ENCODE measurements at places on chromosomes 7 and 10.

GRCh38 chr7:128176696-128177095 is 64.4 kb upstream of the LEP start:
- no peak for DNase-seq

GRCh38 chr10:102117391-102118159 is 2.6 kb downstream of the LDB1 start:
- peak; percentile 47 for DNase-seq

- DNase-seq: no peak
Measured at GRCh38 chr7:50264908-50265307, 39.6 kb upstream of the IKZF1 start.

- DNase-seq: no peak
Measured at GRCh38 chr7:158771213-158771834, 58.0 kb downstream of the ESYT2 start.

DNA sequence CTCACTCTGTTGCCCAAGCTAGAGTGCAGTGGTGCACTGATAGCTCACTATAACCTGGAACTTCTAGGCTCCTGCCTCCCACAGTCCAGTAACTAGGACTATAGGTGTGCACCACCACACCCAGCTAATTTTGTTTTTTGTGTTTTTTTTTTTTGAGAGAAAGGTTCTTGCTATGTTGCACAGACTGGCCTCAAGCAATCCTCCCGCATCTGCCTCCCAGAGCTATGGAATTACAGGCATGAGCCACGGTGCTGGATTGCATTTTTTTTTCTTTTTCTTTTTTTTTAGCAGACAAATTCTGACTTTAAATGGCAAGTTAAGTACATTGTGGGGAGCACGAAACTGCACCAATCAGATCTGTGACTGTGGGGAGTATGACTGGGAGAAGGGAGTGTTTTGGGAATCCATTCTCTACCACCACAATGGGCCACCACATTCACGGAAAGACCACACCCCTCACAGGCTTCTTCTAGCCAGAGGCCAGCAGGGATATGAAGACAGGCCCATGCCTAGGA is 58.1 kb upstream of the MSMB start:
- DNase-seq: no peak

- DNase-seq: no peak
Measured at GRCh38 chr7:127741764-127742375, 89.9 kb downstream of the SND1 start.

DNA sequence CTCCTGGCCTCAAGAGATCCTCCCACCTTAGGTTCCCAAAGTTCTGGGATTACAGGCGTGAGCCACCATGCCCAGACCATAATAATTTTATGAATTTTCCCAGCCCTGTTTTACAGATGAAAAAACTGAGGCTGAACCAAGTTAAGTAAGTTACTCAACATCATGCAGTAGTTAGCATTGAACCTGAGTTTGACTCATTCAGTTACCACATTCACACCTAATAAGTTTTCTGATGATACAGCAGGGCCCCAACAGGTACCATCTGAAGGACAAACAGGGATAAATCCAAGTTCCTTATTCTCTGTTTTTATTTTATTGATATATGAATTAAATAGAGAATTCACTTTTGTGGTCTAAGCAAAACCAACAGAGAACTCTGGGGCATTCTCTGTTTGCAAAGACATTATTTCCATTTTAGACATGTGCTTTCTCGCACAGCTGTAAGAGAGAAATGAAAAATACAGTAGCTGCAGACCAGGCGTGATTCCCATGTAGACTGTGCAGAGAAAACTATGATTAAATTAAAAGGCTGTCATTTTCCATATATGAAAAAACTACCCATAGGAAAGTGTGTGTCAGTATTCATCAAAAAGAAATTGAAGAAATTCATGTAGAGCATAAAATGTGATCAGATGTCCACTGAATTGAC is 26.6 kb downstream of the APBB1IP start:
- no peak for DNase-seq

- DNase-seq: no peak
Measured at GRCh38 chr7:117193564-117193963, 129.3 kb downstream of the WNT2 start.

DNA sequence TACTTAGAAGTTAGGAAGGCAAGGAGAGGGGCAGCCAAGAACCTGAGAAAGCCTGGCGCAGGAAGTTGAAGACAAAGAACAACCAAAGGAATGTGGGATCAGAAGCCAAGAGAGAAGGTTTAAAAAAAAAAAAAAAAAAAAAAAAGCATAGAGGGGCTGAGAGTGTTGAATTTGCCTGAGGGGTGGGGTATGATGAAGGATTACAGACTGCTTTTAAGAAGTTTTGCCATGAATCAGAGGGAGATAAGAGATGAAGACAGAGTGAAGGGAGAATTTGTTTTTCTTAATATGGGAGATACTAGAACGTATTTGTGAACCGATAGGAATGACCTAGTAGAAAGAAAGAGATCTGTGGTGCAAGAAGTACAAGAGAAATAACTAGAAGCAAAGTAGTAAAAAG is 6.7 kb downstream of the SLC26A4 start:
- no peak for DNase-seq

DNA sequence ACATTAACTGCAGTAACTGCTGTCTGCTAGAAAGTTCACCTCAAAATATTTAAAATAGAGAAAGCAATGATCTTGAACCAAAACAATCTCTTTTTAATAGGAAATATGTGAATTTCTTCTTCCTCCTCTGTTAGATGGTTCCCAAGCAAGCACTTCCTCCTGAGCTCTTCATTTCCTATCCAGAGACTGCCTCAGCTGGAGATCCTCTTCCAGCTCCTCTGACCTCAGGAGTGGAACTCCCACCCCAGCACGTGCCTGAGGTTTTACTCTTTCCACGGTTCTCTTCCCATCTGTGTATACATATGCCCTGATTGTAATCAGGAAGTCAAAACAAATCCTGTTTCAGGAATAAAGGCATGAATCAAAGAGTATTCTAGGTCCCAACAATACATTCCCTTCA is 5.6 kb downstream of the DENND11 start:
- no peak for DNase-seq

DNA sequence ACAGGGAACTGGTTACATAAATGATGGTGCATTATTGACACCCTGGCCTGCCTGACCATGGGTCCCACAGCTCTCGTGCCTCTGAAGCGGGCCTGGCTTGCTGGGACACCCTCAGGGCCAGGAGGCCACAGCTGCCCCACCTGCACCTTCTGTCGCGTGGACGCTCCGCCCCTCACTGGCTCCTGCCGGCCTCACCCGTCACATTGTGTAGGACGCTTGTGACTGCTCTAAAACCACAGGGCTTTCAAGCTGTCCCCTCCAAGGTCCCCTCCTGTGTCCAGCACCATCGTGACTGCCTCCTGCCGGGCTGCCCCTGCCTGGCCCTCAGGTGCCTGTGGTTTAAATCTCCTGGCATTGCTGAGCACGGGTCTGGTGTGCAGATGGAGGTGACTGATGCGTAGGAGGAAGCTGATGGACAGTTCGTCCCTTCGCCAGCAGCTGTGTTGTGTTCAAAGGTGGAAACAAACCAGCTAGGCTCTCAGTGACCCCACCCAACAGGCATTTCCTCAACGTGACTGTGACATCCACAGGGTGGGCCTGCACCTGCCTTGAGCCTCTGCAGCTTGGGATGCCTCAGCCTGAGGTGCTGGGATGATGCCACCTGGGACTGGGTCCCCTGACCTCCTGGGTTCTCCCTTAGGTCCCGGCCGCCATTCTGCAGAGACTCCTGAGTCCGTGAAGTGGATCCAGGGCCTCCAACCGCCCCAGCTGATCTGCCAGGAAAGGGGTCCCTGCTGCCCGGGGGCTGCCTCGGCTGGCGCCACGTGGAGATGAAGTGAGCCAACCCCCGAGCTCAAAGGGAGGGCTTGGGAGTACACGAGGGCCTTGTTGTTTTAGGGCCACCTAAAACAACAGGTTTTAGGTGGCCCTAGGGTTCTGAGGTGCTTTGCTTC is 148.5 kb downstream of the WDR37 start:
- DNase-seq: no peak

DNA sequence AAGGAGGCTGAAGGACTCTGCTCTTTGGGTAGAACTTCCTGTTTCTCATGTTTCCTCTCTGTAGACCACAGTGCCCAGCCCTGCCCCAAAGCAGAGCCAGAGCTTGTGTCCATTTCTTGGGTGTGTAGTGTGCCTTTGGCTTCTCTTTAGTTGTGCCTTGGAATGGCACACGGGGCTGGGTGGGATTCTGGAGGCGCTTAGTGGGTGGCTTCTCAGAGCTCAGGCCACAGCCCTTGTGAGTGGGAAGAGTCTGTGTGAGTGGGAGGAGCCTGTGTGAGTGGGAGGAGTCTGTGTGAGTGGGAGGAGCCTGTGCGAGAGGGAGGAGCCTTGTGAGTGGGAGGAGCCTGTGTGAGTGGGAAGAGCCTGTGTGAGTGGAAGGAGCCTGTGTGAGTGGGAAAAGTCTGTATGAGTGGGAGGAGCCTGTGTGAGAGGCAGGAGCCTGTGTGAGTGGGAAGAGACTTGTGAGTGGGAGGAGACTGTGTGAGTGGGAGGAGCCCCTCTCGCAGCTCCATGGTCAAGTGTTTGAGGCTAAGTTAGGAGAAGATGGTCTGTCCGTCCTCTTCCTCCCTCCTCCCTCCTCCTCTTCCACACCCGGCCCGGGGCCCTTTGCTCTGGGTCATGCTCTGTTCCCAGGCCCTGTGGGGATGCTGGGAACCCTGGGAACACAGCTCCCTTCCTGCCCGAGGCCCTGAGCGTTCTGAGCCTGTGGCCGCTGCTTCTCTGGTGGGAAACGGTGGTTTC is 153.0 kb downstream of the GRK5 start:
- no peak for DNase-seq

- DNase-seq: no peak
Measured at GRCh38 chr10:31209478-31209877, 109.5 kb upstream of the ZEB1 start.

DNA sequence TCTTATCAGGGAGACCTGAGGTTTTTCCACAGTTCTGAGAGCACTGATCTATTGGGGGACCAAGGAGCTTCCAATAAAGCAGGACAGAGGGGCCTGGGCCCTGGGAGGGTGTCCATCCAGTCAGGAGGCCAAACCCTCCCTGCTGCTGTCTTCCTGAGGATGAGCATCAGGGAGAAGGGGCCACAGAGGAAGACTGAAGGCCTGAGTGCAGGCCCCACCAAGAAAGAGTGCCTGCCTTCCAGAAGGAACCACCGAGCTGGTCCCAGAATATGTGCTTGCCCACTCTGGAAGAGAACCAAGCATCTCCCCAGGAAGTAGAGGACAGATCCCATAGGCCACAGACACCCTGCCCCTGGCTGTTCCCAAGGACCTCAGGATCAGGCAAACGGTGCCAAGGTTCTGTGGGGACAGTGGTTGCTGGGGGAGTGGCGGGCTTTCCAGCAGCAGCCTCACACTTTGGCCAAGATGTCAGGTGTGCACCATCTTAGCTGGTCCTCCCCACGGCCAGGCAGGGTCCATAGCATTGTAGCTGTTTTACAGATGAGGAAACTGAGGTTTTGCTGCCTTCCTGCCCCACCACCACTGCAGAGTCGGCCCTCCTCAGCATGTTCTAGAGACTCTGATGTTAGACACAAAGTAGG is 199.4 kb downstream of the GRID1 start:
- no peak for DNase-seq

DNA sequence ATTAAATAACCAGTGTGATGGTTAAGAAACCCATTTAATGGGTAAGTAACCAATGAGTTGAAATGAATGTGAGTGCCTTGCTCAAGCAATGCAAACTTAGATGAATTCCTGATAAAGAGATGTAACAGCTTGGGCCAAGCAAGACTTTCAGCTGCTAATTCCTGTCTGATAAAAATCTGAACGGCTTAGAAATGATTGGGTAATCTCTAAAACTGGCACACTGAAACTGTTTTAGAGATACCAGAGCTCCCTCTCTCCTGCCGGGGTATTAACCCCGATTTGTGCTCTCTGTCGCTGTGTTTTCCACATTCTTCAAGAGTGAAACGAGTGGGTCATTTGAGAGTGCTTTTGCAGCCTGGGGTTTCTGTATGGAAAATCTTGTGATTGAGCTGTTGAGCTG is 534.9 kb upstream of the GALNT17 start:
- no peak for DNase-seq

GRCh38 chr10:13091801-13092200 is 8.2 kb upstream of the OPTN start:
- no peak for DNase-seq

GRCh38 chr10:86536294-86536861 is 14.8 kb upstream of the WAPL start:
- no peak for DNase-seq

DNA sequence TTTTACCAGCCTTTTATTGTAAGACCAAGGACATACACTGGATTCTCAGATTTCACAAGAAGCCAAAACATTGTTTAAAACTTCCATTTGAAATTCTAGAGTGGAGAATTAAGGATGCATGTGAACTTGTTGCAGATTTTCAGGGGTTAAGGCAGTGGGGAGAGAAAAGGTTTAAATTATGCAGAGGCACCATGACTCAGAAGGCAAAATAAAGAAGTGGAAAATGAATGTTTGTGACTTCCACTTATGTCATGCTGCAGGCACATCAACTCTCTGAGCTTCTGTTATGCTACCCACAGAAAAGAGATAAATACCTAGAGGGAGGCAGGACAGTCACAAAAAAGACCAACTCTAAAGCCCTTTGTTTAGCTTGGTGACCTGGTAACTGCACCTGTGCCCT is 84.4 kb upstream of the BET1 start:
- DNase-seq: no peak

DNA sequence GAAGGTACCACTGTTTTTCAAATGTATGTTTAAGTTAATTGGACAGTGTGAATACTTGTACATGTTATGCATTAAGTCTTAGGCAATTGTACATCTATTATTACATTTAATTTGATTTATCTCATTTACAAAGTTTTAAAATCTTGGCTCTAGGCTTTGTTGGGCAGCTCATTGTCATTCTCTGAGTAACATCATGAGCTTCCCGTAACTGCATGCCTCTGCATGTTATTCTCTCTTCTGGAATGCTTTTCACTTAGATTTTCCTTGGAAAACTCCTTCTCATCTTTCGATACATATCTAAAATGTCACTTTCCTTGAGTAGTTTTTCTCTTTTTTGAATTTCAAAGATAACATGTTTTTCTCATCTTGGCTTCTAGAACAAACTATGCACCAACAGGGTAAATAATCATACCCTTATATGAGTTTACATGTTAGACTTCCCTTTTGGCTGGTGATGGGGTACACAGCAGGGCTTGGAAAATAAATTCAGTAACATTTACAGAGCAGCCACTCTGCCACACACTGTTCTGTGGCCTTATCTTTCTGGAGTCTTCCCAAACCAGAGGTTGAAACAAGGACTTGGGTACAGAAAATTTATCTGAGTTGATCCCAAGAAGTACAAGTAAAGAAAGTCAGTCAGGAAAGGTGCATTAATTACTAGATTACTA is 42.2 kb upstream of the A1CF start:
- DNase-seq: no peak

GRCh38 chr7:142440906-142441411 is 183.1 kb upstream of the PRSS58 start:
- no peak for DNase-seq

- no peak for DNase-seq
Measured at GRCh38 chr10:100254191-100254590, 13.2 kb downstream of the CWF19L1 start.

- no peak for DNase-seq
Measured at GRCh38 chr7:46157931-46158330, 236.9 kb upstream of the IGFBP3 start.

- DNase-seq: no peak
Measured at GRCh38 chr7:7014827-7015595, 167.3 kb upstream of the C1GALT1 start.

Measured in stimulated activated CD4-positive, alpha-beta T cell treated with anti-CD3 and anti-CD28 coated beads, Interleukin-12 subunit alpha, Interleukin-12 subunit beta, amount 100 ng/mL, for 48 hours (primary cell).